ENCODE measurements at places on chromosomes 12 and 14.

DNA sequence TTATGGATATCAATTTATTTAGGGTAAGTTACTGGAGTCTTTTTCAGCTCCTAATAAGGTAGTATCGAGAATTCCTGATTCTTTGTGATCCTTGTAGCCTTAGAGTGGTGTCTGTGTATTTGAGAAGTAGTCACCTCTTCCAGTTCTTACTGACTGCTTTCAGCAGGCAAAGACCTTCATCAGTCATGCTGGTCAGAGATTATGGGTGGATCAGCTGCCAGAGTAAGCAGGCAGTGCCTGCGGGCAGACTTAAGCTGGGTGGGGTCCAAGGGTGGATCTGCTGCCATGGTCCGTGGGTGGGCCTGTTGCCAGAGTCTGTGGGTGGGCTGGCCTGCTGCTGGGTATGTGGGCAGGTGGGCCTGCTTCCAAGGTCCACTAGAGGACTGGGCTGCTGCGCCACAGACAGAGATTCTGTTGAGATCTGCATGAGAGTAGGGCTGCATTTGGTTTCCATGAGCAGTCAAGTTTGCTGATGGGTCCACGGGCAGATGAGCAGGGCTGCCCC lies 188.7 kb downstream of the ANO2 start:
- no peak for DNase-seq

- no peak for DNase-seq
These were observed 26.3 kb downstream of the TC2N start for GRCh38 chr14:91841065-91841464.

- no peak for DNase-seq
These were observed 143.1 kb downstream of the PCNX1 start for GRCh38 chr14:71050227-71050823.

- DNase-seq: no peak
These were observed 266.9 kb downstream of the DUSP6 start for GRCh38 chr12:89085421-89085820.

DNA sequence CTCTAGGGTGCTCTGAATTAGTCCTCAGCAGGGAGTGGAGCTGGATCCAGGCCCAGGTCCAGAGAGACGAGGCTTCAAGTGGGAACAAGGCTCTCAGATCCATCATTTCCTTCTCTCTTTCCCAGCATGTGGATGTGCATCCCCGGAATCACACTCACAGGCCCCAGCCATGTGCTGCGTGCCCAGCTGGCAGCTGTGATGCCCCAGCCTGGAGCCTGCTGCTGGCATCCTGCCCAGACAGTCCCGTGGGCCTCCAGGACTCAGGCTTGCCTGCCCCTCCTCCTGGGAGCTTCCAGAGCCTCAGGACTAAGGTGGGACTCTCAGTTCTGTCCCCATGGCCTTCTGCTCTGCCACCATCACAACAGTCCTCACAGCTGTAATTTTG lies 6.2 kb upstream of the KRT84 start:
- no peak for DNase-seq

- DNase-seq: no peak
These were observed 200.9 kb downstream of the RPAP3 start for GRCh38 chr12:47504775-47505446.

GRCh38 chr12:121209221-121209620 lies 708 bp upstream of the P2RX4 start:
- no peak for DNase-seq

DNA sequence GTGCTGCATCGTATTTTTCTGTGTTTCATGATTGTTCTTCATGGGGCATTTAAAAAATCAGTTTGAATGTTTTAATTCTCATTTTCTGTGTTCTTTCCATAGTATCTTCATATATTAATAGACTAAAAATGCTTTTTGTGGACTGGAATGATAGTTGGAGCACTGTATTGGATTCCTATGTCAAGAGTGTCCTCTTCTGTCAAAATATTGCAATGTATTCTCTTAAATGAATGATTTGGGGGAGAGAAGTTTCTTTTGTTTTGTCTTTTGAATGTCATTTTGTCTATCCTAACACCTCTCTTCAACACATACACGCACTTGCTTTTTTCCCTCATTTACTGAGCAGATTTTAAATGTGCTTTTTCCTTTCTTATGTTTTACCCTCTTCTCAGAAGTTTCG lies 4.7 kb upstream of the EIF2S3B start:
- no peak for DNase-seq

DNA sequence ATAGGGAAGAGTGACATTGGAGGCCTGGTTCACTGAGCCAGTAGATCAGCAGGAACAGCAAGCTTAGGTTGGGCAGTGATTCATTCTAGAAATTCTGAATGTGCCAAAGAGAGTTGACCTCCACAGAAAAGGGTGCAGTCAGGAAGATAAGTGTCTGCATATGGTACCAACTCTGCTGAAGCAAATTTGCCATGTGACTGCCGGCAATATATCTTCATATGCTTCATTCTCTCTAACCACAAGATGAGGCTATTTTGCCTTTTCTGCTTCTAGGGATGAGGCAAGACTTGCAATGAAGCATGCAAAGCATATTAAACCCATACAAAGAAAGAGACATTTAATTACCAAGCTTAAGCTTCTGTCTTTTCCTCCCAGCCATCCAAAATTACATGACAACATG lies 13.6 kb downstream of the CCDC198 start:
- no peak for DNase-seq

Measured in kidney (tissue), 22 donors.